C1 segment of cervical spinal cord (tissue), 14 donors: ENCODE measurements at places on chromosomes 1 and 21.

GRCh38 chr21:46130831-46131587 lies 24.4 kb downstream of the FTCD start:
- no peak for DNase-seq

DNA sequence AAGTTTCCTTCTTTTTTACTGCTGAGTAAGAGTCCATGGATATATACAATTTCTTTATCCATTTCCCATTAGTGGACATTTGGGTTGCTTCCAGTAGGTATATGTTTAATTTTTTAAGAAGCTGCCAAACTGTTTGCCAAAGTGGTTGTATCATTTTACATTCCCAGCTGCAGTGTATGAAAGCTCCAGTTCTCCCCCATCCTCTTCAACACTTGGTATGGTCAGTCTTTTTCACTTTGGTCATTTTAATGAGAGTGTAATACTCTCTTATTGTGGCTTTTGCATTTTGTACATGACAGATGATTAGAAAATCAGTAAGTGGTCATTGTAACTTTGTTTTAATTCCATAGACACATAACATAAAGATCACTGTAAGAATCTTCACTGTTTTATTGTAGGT lies 22.5 kb downstream of the DOP1B start:
- no peak for DNase-seq

DNA sequence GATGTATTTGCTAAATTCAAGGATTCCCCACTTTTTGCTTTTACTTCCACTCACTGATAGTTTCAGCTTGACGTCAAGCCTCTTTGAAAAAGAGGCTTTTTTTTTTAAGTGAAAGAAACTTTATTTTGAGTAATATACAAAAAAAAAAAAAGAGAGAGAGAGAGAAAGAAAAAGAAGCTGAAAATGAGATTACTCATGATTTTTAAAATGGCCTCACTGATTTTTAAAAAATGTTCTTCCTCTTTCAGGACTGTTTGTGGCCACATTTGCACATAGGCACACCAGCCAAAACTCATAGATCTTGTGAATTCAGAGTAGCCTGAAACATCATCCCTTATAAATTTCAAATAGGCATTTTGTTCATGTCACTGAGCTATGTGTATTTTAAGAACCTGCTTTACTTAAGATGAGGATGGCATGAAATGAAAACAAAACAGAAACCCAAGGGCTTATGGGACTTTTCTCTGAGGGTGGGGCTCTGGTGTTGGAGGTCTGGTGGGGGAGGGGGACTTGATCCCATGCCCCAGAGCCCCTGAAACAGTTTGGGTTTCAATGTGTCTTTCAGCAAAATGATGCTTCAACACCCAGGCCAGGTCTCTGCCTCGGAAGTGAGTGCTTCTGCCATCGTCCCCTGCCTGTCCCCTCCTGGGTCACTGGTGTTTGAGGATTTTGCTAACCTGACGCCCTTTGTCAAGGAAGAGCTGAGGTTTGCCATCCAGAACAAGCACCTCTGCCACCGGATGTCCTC lies 6.1 kb downstream of the ATF3 start:
- DNase-seq, result no peak

- DNase-seq, result no peak
These were observed 324.8 kb downstream of the COL11A1 start for GRCh38 chr1:102783487-102783886.
